ENCODE measurements at places on chromosomes 3 and 15.

DNA sequence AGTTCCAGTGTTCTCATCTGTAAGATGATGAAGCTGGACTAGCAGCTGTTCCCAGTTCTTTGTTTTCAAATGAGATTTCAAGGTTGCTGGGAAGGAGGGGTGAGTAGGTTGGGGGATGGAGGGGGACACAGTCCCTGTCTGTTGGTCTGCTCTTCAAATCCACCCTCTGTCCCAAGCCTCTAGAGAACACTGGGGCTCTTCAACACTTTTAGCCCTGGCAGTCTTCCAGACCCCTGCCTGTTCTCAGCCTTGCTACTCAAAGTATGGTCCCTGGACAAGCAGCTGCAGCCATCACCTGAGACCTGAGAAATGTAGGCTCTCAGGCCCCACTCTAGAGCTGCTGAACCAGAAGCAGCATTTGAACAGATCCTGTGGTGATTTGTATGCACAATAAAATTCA, 41.3 kb downstream of the NEK11 start:
- no peak for DNase-seq

DNA sequence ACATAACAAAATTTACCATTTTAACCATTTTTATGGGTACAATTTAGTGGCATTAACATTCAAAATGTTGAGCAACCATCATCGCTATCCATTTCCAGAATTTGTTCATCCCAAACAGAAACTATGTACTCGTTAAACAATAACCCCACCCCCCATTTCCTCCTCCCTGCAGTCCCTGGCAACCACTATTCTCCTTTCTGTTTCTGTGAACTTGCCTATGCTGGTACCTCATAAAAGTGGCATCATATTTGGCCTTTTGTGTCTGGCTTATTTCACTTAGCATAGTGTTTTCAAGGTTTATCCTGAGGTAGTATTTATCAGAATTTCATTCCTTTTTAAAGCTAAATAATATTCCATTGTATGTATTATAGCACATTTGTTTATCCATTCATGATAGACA, 32.4 kb downstream of the C3orf80 start:
- DNase-seq = no peak

- peak; percentile 71 for DNase-seq
Observed at GRCh38 chr3:59873576-59874230, 823.9 kb upstream of the CFAP20DC start.

DNA sequence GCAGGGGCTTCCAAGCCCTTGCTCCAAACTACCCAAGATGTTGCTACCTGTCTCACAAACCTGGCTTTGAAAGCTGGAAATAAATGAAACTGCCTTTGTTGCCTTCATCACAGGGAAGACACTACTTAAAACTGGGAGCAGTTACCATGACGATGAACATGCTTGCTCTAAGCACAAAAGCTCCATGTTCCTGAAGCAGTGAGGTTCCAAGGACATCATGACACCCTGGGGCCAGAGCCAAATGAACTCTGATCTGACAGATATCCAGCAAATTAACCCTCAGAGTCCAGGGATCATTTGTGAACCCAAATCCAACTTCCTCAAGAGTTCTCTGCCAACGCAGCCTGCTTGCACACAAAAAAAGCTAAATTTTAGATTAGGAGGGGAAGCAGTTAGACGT, 10.7 kb downstream of the TRAIP start:
- peak; percentile 8 for DNase-seq

DNA sequence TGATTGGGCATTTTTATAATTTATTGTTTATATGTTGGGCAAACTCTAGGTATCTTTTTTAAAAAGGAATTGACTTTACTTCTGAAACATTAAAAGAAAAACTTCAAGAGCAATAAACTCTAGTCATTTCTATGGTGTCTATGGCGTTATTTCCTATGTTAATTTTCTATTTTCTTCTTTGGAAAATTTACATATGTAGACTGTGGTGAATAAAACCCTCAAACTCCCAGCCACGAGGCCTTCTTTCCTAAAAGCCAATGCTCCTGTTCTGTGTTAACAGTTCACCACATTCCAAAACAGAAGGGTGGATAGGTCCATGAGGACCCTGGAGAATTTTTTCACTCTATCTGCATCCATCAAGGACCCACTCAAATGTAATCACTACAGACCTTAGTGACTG, 44.3 kb upstream of the B3GNT5 start:
- no peak for DNase-seq

- DNase-seq = peak; percentile 42
Observed at GRCh38 chr15:85414495-85414894, 34.1 kb downstream of the AKAP13 start.

DNA sequence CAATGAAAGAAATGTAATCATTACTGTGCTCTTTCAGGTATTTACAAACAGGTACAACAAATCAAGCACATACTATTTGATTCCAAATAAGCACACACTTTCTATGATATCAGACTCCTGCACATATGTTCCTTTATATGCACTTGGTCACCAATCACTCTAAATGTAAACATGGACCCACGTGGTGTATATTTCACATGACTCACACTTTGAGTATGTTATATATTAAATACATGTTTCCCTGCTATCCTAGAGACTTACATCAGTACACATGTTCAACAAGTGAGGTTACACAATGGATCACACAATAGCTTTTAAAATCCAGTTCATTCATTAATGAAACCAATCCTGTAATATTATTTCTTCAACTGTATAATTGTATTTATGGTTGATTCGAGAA, 683.5 kb downstream of the NR2F2 start:
- DNase-seq = no peak

Data from osteoblast (primary cell).